Naive thymus-derived CD4-positive, alpha-beta T cell (primary cell): ENCODE measurements at places on chromosomes 2 and 18. TPM values are rescaled to one million over a fixed set of nuclear protein-coding genes. Genes with fewer than 3 reads are reported as not detected.

The NEU4 gene
- polyA plus RNA-seq: not detected

The RBM44 gene
- not detected for polyA plus RNA-seq

The GRB14 gene
- not detected for polyA plus RNA-seq

The CREB1 gene
- 71.1 TPM for polyA plus RNA-seq

The IL1RL1 gene
- not detected for polyA plus RNA-seq

The FNDC4 gene
- polyA plus RNA-seq: not detected

The ANKRD53 gene
- polyA plus RNA-seq: not detected

The TGFA gene
- polyA plus RNA-seq: 0.44 TPM

GRCh38 chr2:216215658-216216390 lies 106.7 kb downstream of the XRCC5 start:
- no peak for DNase-seq

GRCh38 chr18:75757951-75758350 lies 330.4 kb upstream of the SMIM21 start:
- DNase-seq: no peak

GRCh38 chr18:60019463-60019840 lies 119.7 kb downstream of the PMAIP1 start:
- no peak for DNase-seq

GRCh38 chr2:134087371-134087921 lies 166.4 kb upstream of the MGAT5 start:
- no peak for DNase-seq

DNA sequence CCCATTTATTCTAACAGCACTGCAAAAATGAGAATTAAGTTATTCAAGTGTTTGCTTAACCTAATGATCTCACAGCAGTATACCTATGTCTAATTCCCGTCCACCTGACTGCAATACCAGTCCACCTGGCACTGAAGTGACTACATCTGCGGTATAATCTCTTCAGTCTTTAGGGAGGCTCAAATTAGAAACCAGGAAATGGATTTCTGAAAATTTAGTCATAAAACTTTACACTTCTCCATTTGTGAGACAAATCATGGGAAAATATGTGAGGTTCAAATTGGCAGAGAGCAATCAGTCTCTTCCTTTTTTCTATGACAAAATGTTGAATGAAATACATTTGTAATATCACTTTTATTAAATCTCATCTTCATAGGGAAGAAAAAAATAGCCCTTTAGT lies 33.0 kb downstream of the FTCDNL1 start:
- DNase-seq: no peak

GRCh38 chr2:233844836-233845235 lies 9.5 kb downstream of the HJURP start:
- DNase-seq: no peak

- no peak for DNase-seq
Measured at GRCh38 chr18:48802543-48803290, 148.0 kb downstream of the SMAD7 start.

DNA sequence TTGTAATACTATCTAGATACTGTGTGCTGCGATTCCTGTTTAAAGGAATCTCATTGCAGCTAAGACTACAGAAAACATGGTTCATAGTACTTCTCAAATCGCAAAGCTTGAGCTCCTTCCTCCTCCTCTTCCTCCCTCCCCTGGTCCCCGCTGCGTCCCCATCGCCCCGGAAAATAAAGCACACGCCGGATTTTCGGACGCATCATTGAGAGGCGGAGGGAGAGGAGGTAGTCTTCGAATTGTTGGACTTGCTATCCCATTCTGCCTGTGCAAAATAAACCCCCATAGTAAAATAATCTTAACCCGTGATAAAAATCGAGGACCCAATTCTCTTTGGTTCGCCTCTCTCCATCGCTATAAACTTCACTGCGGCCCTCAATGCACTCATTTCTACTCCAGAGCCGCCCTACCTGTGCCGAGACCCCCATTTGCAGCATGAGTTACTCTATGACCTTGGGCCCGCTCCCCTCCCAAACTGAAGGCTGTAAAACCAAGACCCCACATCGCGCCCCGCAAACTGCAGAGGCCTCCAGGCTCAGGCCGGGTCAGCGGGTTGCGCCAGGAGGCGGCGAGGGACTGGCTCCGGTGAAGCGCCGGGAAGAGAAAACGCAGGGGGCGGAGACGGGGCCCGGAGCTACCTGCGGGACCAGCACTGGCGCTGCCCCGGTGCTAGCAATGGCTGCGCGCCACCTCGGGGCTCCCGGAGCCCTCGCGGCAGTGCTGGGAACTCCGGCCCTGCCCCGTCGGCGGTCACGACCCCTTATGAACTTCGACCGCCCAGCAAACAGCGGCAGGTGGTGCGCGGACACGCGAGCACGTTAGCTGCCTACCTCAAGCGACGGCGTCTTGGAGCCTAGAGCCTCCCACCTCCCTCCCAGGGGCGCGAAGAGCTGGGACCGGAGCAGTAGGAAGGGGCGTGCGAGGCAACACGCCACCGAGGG lies 649 bp downstream of the ESCO1 start:
- DNase-seq: no peak

DNA sequence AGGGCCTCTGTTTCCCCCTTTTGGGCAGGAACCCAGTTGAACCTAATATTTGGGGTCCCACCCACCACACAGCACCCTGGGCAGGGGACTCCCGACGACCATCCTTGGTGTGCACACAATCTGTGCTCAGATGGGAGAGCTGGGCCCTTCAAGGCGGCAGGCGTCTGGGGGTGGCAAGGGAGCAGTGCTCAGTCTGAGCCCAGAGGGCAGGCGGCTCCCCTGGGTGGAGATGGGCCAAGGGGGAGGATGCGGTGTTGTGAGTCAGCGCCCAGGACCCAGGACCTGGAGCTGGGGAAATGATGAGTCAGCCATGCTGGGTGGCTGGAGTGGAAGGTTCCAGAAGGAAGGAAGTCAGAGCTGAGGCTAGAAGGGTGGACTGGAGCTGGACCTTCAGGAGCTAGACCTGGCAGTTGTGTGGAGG lies 3.8 kb downstream of the PROM2 start:
- no peak for DNase-seq

DNA sequence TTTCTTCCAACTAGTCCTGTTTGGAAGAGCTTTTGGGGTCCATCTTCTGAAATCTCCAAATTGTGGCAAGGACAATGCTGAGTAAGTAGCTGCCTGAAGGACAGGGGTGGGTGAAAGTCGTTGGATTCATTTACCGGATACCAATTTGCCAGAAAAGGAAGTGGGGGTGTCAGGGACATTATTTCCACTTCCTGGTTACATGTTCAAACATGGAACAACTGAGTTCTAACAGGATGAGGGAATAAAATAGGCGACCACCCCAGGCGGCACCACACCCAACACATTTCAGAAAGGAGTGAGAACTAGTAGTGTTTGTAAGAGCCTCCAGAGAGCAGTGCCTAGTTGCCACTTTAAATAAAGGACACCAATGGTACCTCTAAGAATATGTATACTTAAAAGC lies 158.6 kb upstream of the SERTAD2 start:
- no peak for DNase-seq

DNA sequence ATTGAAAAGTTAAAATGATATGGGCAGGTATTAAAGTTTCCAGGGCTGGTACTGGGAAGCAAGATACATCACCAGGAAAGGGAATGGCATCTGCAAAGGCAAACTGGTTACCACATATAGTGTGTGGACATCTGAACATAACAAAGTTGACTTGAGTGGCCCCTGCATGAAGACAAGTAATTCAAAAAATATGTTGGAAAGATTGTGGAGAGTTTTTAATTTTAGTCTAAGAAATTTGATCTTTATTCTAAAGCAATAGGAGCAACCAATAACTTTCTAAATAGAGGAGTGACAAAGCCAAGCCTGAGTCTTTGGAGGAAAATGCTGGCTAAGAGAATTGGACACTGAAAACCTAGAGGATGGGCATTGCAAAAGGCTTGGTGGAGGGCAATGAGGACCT lies 278.2 kb downstream of the ALK start:
- no peak for DNase-seq

DNA sequence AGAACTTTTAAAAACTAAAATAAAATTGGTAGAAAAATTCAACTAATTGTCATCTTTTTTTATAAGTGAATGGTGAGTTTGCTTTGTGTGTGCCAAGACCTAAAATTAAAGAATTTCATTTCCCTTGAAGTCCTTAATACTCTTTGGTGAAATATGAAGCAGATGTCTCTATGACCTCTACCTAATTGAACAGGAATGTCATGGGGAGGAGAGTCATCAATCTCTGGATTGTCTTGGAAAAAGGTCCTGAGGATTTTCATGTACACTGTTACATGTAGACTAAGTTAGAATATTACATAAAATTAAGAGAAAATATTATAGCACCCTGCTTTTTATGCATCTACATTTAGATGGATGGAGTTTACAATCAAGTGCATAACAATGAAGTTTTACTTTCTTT lies 177.9 kb upstream of the LRP1B start:
- no peak for DNase-seq

- DNase-seq: no peak
Measured at GRCh38 chr2:162435676-162436075, 91.7 kb downstream of the GCA start.

- DNase-seq: no peak
Measured at GRCh38 chr18:45303026-45303425, 312.2 kb upstream of the SLC14A2 start.

GRCh38 chr2:64273524-64274398 lies 129.5 kb upstream of the PELI1 start:
- DNase-seq: no peak

DNA sequence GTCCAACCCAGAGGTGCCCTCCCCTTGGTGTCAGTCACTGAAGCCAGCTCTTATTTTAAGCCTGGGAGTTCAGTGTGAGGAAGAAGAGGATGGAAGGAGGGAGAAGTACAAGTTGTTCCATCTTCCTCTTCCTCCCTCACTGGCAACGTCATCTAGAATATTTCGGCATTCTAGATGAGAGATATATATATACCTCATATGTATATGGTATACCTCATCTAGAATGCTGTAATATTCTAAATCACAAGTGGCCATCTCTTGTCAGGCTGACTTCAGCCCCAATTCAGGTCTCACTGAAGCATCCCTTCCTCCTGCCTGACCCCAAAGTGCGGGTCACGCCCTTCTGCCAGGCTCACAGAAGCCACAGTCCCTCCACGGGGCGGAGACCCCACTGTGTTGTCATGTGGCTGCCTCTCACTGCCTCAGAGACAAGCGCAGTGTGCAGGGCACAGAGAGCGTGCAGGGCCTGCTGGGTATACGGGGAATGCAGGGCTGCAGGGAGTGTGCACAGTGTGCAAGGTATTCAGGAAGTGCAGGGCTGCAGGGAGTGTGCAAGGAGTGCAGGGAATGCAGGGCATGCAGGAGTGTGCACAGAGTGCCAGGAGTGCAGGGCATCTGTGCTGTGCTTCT lies 32.8 kb upstream of the B3GNT7 start:
- no peak for DNase-seq
